ENCODE measurements at places on chromosomes 11 and 22. TPM values are rescaled to one million over a fixed set of nuclear protein-coding genes. Genes with fewer than 3 reads are reported as not detected.

GRCh38 chr11:35003658-35004057, 87.2 kb downstream of the PDHX start:
- no peaks in the 10 kb centered on the region for H3K36me3 ChIP-seq
- H3K27ac ChIP-seq, result no peak overlapping the region
- H3K4me1 ChIP-seq, result no peaks in the 10 kb centered on the region
- DNase-seq, result no peak
- H3K27me3 ChIP-seq, result no peaks in the 10 kb centered on the region

DNA sequence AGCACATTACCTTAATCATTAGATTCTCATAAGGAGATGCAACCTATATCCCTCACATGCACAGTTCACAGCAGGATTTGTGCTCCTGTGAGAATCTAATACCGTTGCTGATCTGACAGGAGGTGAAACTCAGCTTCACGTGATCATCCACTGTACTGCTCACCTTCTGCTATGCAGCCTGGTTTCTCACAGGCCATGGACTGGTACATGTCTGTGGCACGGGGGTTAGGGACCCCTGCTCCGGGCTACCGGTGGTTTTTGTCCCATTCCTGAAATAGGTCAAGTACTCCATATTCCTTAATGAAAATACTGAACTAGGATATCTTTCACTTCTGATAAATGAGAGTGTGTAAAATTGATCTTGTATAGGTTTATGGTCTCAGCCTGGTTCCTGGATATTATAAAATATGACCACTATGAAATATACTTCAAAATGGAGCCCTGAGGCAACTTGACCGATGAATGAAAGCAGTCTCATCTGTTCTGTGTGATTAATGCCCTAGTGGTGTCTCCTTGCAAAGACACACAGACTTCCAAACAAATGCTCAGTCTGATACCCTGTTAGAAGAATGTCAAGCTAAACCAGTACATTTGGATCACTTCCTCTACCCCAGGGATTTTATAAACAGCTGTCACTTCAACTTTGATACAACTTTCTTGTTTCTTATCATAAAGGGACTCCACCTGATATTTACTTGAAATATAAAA, 492.9 kb upstream of the ANO3 start:
- DNase-seq, result no peak
- H3K27ac ChIP-seq, result no peak overlapping the region
- H3K4me1 ChIP-seq, result no peaks in the 10 kb centered on the region
- no peaks in the 10 kb centered on the region for H3K27me3 ChIP-seq
- H3K36me3 ChIP-seq, result no peaks in the 10 kb centered on the region

WNT7B gene
- 8.7 TPM for total RNA-seq

GRCh38 chr11:34034053-34034452, 17.5 kb upstream of the CAPRIN1 start:
- no peaks in the 10 kb centered on the region for H3K27me3 ChIP-seq
- no peak overlapping the region for H3K27ac ChIP-seq
- no peak for DNase-seq
- no peaks in the 10 kb centered on the region for H3K4me1 ChIP-seq
- H3K4me3 ChIP-seq, result no peak overlapping the region

DNA sequence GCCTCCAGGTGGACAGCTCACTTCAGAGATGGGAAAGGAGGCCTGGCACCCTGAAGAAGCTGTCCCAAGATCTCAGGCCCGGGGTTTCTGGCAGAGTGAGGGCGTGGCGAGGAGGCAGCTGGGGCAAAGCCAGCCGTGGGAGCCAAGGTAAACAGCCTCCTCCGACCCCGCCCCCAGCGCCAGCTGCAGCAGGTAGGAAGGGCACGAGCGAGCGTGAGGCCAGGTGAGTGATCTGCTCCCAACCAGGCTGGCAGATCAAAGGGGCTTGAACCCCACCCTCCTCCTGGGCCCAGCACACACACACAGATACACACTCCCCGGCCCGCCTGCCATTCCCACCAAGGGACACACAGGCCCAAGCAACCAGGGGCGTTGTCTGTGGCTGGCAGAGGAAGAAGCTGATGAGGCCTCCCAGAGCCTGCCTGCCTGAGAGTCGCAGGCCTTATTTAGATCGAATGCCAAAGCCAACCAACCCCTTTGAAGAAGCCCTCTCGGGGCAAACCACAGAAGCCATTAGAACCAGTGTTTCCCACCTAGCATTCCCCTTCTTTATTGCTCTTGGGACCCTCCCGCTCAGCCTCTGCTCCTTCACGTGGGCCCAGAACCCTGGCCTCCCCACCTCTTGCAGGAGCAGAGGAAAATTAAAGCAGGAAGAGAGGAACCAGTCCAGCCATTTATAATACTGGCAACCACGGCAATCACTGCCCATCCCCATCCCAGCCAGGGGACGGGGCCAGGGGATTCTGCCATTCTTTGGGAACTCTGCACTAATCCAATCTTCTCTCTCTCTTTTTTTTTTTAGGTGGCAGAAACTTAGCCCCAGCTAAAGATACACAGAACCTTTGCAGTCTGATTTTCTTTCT, 5.0 kb downstream of the PDGFB start:
- no peaks in the 10 kb centered on the region for H3K27me3 ChIP-seq
- no peak overlapping the region for H3K4me3 ChIP-seq
- DNase-seq, result peak; percentile 92
- H3K27ac ChIP-seq, result peak overlapping the region; percentile 73

DNA sequence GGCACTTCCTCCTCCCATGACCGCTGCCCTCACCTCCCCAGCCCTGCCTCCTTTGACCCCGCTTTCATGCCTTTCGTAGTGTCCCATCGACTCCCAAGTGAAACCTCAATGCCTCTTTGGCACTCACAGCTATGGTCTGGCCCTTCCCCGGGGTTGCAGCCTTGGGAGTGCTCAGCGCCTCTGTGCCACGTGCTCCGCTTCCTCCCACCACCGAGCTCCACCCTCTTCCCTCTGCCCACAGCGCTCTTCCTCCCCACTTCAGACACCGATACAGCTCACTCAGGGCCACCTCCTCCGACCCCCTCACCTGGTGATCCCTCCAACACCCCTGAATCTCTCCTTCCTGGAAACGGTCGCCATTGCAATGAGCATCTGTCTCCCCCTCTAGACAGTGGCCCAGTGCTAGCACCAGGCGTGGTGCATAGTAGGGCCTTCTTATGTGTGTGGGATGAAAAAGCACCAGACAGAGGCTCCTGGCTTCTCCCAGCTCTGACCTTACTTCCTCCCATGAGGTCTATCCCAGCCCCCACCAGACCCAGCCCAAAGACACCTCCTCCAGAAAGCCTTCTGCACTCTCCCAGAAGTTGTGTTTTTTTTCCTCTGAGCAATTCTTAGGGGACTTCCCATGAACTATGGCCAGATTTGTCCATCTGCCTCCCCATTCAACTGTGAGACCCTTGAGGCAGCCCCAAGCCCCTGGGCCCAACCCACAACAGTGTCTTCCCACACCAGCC, 16.4 kb upstream of the SCGB1A1 start:
- H3K36me3 ChIP-seq, result no peaks in the 10 kb centered on the region
- H3K27me3 ChIP-seq, result no peaks in the 10 kb centered on the region
- peak overlapping the region; percentile 79 for H3K27ac ChIP-seq
- H3K4me1 ChIP-seq, result peaks cover 36% of the 10 kb centered on the region
- DNase-seq, result peak; percentile 69

DNA sequence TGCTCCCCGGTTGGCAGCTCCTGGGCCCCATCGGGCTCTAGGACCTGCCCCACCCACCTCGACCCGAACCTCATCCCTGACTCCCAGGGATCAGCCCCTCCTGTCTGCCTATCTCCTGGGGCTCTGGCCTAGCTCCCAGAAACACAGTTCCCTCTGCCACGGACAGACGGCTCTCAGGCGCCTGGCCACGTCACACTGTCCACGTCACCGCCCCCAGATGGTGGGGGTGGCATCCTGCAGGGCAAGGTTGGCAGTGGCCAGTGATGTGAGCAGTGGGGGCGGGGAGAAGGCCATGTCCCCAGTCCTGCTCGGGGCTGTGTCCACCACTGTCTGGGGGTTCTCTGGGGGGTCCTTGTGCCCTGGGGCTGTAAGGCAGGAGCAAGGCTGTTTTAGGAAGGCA, 29.2 kb downstream of the SYT7 start:
- H3K36me3 ChIP-seq, result no peaks in the 10 kb centered on the region
- no peak overlapping the region for H3K4me3 ChIP-seq
- no peak overlapping the region for H3K27ac ChIP-seq
- DNase-seq, result peak; percentile 33
- H3K27me3 ChIP-seq, result peaks cover 20% of the 10 kb centered on the region

HIRA gene
- total RNA-seq, result 21.4 TPM

KCNQ1OT1 gene
- total RNA-seq, result 2.9 TPM

OR4D9 gene
- total RNA-seq, result not detected

DNA sequence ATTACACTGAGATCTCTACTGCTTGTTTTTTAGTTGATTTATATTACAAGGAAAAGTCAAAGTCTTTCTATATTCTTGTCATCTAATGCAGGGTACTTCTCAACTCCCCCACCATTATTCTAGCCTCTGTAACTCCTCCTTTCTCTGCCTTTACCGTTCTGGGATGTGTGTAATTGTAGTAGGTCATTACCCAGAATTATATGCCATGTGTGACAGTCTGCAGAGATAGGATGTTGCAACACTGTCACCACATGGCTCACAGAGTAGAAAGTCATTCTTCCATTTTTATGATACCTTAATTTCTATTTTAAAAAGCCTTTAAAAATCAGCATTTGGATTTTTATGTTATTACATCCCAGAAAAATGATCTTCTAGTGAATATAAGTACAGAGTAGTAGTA, 32.7 kb downstream of the ZNF143 start:
- H3K4me1 ChIP-seq, result no peaks in the 10 kb centered on the region
- H3K27ac ChIP-seq, result no peak overlapping the region
- H3K27me3 ChIP-seq, result no peaks in the 10 kb centered on the region
- H3K36me3 ChIP-seq, result peaks cover 48% of the 10 kb centered on the region
- DNase-seq, result no peak

RAG2 gene
- total RNA-seq, result not detected

- no peaks in the 10 kb centered on the region for H3K27me3 ChIP-seq
- DNase-seq, result no peak
- H3K4me1 ChIP-seq, result no peaks in the 10 kb centered on the region
- H3K36me3 ChIP-seq, result no peaks in the 10 kb centered on the region
- no peak overlapping the region for H3K27ac ChIP-seq
- no peak overlapping the region for H3K4me3 ChIP-seq
Measured at GRCh38 chr11:27018902-27019529, 21.6 kb upstream of the BBOX1 start.

GRCh38 chr22:19568337-19569275, 44.4 kb upstream of the CLDN5 start:
- no peaks in the 10 kb centered on the region for H3K36me3 ChIP-seq
- H3K27ac ChIP-seq, result peak overlapping the region; percentile 15
- DNase-seq, result no peak
- no peaks in the 10 kb centered on the region for H3K27me3 ChIP-seq

GRCh38 chr11:119942583-119943297, 195.2 kb downstream of the TRIM29 start:
- H3K36me3 ChIP-seq, result no peaks in the 10 kb centered on the region
- H3K27ac ChIP-seq, result no peak overlapping the region
- H3K4me3 ChIP-seq, result no peak overlapping the region

OR52N4 gene
- 1.9 TPM for total RNA-seq

- H3K27me3 ChIP-seq, result no peaks in the 10 kb centered on the region
- no peak for DNase-seq
- H3K27ac ChIP-seq, result no peak overlapping the region
Measured at GRCh38 chr11:44876906-44877305, 73.8 kb downstream of the TP53I11 start.

GRCh38 chr11:334264-334994, 13.8 kb upstream of the IFITM3 start:
- no peak for DNase-seq
- H3K27ac ChIP-seq, result no peak overlapping the region
- H3K27me3 ChIP-seq, result no peaks in the 10 kb centered on the region

MAPK8IP2 gene
- total RNA-seq, result 5.5 TPM

DNA sequence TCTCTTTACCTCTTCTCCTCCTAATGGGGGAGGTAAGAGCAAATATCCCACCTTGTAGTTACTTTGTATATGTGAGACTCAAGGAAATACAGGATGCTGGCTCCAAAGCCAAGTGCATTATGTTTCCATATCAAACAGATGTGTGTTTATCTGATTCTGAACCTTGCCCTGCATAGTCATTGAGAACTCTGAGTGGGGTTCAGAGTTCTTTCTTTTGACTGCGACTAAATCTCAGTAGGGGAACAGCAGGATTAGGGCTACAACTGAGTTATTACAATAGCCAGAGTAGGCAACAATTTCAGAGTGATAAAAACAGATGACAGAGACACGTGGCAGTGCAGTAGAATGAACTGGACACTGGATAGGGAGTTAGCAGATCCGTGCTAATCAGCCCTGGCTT, 34.1 kb upstream of the TLCD5 start:
- no peak overlapping the region for H3K27ac ChIP-seq
- H3K27me3 ChIP-seq, result no peaks in the 10 kb centered on the region
- H3K36me3 ChIP-seq, result no peaks in the 10 kb centered on the region
- H3K4me3 ChIP-seq, result no peak overlapping the region
- no peaks in the 10 kb centered on the region for H3K4me1 ChIP-seq
- DNase-seq, result no peak

DNA sequence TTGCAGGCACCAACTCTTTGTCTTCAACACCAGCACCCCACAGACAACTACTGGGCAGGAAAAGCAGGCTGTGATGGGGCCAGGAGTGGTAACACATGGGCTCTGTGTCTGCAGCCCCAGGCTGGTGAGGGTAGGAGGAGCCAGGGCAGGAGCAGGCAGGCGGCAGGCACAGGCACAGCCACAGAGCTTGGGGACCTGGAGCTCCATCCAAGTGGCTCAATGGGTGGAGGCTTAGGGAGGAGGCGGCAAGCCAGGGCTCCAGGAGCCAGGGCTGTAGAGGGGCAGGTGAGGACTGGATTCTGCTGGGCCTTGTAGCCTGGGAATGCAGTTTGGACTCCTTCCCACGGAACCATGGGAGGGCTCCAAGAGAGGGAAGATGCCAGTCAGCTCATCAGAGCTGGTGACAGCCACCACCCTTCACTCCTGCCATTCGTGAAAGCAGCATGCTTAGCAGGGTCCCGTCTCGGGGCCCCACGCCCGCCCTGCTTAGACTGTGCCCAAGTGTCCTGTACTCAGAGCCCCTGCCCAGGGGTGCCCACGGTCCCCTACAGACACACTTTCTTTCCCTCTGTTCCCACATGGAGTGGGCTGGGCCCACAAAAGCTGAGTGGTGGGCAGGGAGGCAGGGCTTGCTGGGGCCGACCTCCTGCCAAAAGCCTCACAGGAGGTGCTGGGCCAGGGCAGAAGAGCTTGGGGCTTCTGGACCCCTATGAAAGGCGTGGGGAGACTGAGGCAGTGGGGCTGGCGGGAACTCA, 12.4 kb downstream of the TTC38 start:
- H3K4me3 ChIP-seq, result no peak overlapping the region
- H3K36me3 ChIP-seq, result peaks cover 81% of the 10 kb centered on the region
- H3K27ac ChIP-seq, result peak overlapping the region; percentile 35
- H3K4me1 ChIP-seq, result no peaks in the 10 kb centered on the region
- no peak for DNase-seq

DNA sequence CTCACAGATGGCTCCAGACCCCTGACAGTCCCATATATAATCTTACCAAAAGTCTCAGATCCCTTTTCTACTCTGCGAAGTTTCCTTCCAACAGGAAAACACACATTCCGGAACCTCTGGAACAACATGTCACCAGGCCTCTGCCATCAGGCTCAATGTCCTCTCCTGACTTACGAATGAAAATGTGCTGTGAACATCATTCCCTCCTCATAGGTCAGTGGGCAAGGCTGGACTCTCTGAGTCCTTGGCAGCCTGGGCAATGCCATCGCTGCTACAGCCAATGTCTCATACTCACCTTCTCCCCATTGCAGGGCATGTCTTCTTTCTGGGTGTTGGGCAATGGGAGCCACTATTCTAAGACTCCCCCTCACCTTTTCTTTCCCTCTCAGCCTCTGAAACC, 1.7 kb upstream of the HPX start:
- H3K4me3 ChIP-seq, result no peak overlapping the region
- no peak for DNase-seq
- H3K4me1 ChIP-seq, result peaks cover 6% of the 10 kb centered on the region
- no peak overlapping the region for H3K27ac ChIP-seq
- no peaks in the 10 kb centered on the region for H3K27me3 ChIP-seq
